ENCODE measurements at places on chromosomes 7 and 10.

DNA sequence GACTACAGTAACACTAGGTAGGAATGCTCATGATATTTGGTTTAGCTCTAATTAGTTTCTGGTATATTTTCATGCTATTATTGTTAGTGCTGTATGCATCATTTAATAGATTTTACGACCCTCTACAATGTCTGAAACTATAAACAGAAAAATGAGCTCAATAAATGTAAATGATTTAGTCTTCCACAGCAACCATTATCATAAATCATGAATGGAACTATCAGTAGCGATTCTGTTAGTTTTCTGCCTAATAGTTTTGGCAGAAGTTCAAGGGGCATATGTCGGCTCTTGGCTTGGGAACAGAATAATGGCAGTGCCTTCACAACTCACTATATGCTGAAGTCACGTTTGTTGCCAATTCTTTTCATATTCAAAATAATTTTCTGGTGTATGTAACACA, 494.8 kb downstream of the PARD3 start:
- DNase-seq: no peak

DNA sequence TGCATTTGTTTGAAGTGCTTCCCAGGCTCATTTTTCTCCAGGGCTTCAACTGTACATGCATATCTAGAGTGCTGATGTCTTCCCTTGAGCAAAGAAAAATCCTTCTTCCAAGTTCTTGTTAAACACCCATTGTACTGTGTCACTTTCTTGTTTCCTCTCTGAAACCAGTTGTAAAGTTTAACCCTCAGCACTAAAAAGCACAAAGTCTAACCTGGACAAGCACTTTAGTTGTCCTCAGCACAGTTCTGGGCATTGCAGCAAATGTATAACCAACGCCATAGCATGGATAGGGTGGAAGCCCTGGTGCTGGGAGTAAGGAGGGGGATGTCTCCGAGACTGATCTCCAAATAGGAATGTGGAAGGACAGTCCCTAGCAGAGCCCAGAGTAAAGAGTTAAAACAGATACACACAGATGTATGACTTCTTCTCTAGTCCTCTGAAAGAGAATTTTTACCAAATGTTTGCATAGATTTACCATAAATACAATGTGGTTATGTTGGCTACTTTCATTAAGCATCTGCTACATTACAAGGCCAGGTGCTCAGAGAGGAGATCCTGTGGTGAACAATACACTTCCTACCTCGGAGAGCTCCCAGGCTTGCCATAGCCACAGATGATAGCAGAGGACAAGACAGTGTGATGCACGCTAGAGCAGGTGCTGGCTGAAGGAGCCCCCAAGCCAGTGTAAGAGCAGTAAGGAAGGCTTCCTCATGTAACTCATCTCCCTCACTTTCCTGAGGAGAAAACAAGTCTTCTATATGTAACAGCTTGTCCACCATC, 57.0 kb downstream of the DNAJC12 start:
- DNase-seq: no peak

- no peak for DNase-seq
Observed at GRCh38 chr7:66950763-66951162, 29.7 kb downstream of the TMEM248 start.

- no peak for DNase-seq
Observed at GRCh38 chr7:95687759-95688343, 84.5 kb upstream of the DYNC1I1 start.

GRCh38 chr10:101060951-101061623, 702 bp upstream of the KAZALD1 start:
- DNase-seq: peak; percentile 96

GRCh38 chr10:49652421-49653272, 26.8 kb upstream of the C10orf53 start:
- no peak for DNase-seq

GRCh38 chr10:17693009-17693408, 49.1 kb downstream of the STAM start:
- DNase-seq: no peak

- no peak for DNase-seq
Observed at GRCh38 chr10:88316292-88316861, 266.7 kb downstream of the RNLS start.

DNA sequence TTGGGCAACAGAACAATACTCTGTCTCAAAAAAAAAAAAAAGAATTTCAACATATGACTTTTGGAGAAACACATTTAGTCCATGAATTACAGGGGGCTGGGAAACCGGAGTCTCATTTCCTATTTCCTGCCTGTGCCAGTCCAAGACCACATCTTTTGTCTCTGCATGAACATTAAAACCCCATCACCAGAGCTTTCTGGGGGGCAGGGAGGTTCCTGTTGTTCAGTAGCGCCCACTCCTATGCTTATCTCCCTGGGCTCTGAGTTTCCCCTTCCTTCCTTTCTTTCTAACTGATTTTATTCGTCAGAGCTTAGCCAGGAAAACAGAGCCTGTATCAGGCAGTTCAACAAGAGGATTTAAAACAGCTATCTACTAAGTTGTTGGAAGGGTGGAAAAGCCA, 119.3 kb downstream of the CALN1 start:
- DNase-seq: no peak

- DNase-seq: no peak
Observed at GRCh38 chr7:363626-364025, 73.7 kb downstream of the FOXL3 start.

DNA sequence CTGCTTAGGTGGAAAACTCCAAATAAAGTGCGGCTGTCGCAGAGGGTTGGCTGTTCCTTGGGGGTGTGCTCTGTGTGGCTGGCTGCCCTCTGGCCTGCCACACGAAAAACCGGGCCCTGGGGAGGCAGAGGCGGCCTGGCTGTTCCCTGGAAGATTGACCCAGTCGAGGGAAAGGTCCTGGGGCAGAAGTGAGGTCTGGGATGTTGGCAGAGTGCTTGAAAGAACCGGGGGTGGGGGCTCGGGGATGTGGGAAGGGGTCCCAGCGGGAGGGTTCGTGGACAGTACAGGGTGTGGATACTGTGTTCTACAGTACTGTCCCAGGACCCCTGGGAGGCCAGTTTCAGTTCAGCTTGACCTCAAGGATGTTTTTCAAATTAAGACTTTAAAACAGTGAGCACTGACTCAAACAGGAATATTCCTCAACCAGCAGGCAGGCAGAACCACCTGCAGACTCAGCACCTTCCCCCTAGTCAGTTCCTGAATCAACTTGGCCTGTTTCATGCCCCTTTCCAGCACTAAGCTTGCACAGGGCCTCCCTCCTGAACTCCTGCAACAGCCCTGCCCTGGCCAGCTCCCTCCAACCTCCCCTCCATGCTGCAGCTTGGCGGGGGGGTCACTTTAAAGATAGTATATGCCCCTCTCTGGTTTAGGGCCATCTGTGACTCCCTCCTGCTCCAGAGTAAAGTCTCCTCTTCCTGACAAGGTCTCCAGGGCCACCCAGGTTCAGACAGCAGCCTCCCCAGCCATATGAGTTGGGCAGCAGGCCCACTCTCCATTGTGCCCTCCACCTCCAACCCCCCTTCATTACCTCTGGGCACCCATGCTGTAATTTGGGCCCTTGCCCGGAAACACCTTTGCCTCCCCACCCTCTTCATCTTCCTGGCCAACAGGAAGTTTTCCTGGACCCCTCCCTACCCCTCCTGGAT, 3.2 kb upstream of the ATP6V1F start:
- DNase-seq: no peak

DNA sequence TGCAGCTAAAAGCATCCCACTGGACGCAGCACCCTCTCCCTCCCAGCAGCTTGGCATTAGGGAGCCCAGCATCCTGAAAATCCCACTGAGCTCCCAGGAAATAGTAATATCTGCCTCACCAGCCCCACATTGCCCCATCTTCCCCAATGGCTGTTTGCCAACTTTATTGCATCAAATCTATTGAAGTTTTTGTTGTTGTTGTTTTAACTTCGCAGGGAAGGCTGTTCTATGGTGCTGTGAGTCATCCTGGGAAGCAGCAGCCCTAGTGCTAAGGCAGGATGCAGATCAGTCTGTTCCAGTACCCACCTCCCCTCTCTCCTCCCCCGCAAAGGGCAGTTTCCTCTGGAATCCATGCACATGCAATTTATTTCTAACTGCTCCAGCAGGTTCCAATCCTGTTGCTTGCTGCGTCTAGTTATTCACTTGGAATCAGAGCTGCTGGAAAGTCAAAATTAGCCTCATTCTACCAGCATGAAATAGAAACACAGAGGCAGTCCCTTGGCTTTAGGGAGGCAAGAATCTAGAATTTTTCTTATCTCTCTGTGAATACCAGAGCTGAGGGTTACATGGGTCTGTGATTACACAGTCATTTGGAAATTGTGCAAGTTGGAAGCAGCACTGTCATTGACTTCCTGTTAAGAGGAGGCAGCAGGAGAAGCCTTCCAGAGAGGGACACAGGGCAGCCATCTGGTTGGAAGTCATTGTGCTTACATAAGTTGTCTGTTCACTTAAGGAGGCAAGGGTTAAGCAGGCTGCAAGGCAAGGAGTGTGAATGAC, 115.9 kb upstream of the CACUL1 start:
- DNase-seq: no peak

DNA sequence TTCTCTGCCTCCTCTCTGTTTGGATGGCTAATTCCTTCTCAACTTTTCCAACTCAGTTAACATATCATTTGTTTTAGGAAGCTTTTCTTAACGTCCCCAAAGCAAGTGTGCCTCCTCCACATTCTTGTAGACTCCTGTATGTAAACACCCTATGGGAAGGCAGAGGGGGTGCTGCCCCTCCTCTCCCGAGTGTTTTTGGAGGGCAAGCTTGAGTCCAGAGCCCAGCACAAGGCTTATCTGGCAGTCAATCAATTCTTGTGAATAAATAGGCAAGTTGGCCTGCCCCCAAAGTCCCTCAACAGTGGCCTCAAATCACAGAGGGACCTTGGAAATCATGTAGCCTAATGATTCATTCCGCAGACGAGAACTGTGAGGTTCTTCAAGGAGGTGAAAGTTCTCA, 305.6 kb downstream of the RPS24 start:
- DNase-seq: no peak

DNA sequence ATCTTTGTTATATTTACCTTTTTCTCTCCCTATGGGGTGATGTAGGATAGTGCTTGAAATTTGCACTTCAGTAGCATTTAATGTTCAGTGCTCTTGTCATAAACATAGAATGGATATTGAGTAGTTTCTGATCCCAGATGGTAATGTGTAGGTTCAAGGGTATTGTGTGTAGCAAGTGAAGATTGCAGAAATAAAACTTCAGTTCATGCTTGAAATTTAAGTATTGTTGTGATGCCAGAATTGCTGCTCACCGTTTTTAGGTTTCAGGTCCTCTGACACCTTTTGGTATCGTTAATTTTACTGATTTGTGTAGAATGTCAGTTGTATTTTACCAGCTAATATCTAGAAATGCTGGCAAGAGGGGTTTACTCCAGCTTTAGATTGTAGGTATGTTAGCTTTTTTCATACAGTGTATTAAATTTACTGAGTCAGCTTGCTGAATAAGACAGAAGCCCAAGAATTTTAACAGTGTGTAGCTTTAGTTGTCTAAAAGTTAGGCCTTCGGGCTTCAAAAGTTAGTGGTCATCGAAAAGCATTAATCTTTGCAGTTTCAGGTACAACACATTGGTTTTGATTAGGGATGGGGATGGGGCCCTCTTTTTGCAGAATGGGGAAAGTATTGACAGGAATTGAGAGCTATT, 1.9 kb downstream of the PTEN start:
- no peak for DNase-seq

GRCh38 chr10:97553575-97554031, 19.0 kb upstream of the ANKRD2 start:
- DNase-seq: peak; percentile 52

- DNase-seq: no peak
Observed at GRCh38 chr7:91285696-91286355, 21.6 kb downstream of the FZD1 start.

- DNase-seq: no peak
Observed at GRCh38 chr10:12262278-12262981, 66.4 kb downstream of the CDC123 start.

DNA sequence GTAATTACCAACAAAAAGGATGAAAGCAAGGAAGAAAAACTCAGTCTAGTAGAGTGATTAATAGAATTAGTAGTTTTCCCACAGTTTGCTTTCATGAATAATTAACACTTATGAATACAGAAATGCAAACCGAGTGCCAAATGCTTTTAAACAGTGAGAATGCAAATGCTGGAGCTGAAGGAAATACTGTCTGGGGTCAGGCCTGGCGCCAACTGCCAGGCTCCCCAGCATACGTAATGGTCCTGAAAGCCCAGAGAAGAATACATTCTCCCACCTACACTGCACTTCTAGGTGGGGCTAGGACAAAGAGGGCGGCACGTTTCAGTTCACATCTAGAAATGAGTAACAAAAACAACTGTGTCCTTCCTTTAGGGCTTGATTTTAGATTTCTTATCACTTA, 30.0 kb downstream of the GLUD1 start:
- no peak for DNase-seq

GRCh38 chr10:47207281-47207615, 92.7 kb upstream of the GDF10 start:
- no peak for DNase-seq

DNA sequence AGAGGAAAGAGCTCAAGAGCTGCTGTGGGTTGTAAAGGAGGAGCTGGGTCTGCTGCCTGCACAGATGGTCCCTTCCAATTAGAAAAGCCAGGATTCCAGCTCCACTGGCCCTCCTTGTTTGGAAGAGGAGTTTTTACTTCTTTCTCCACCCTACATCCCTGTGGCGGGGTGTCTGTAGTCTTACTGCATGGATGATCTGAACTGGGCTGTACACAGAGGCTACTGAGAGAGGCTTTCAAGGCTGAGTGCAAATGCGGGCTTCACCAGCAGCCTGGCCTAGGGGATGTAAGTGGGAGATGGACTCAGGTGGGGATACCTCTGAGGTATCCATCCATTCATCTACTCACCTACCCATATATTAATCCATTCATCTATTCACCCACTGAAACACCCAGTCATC, 7.1 kb upstream of the CXCL12 start:
- no peak for DNase-seq

- DNase-seq: peak; percentile 68
Observed at GRCh38 chr7:43648473-43649406, 65.8 kb downstream of the STK17A start.

GRCh38 chr7:64879086-64879730, 23.9 kb upstream of the ZNF273 start:
- no peak for DNase-seq

DNA sequence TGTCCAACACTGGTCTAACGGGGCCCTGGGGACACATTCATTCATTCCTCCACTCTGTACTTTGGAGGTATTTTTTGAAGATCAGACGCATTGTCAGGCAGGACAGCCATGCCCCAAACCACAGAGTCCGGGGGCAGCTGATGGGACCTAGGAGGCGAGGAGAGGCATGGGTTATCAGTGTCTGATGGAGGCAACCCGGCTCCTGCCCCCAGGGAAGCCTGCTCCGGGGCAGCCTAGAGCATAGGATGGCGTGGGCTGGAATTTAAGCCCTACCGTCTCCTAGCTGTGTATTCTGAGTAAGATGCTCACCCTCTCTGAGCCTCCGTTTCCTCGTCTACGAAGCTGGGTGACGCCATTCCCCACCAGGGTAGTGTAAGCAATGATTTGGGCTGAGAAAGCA, 55.4 kb upstream of the ELN start:
- no peak for DNase-seq

- DNase-seq: no peak
Observed at GRCh38 chr10:107383357-107383756, 218.9 kb upstream of the SORCS1 start.

GRCh38 chr10:111113238-111113960, 36.6 kb downstream of the ADRA2A start:
- DNase-seq: no peak

GRCh38 chr10:22246680-22247391, 29.0 kb upstream of the EBLN1 start:
- no peak for DNase-seq
